Cortex of kidney (tissue), 1 donor: ENCODE measurements at places on chromosomes 5 and 9.

GRCh38 chr9:113853333-113853732, 22.8 kb upstream of the ZNF618 start:
- no peak for DNase-seq

DNA sequence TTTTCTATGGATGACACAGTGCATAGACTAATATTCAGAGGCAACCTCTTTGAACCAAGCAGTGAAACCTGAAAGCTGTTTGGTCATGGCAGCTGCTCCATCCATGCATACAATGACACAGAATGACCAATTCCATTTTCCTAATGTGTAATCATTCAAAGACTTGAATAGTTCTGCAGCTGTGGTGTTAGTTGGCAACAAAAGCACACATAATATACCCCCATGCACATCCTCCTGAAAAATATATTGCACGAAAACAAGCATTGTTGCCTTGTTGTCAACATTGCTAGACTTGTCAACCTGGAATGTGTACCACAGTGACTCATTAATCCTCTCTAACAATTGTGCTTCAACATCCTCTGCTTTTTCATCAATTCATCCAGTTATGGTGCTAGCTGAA, 71.0 kb upstream of the SEMA6A start:
- DNase-seq: no peak

DNA sequence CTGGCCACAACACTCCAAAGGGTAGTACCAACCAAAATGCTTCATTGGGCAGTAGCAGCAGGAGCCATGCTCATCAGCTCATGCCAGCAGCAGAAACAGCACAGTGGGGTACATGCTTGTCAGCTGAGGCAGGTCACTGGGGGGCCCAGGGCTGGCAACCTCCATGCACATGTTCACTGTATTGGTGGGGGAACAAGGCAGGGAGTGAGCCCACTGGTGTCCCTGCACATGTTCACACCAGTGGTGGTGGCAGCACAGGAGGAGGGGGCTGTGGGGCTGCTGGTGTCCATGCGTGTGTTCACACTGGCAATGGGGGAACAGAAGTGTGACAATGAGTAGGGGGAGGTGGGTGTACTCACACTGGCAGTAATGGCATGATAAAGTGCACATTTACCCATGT, 254.3 kb upstream of the KIF2A start:
- DNase-seq: no peak

DNA sequence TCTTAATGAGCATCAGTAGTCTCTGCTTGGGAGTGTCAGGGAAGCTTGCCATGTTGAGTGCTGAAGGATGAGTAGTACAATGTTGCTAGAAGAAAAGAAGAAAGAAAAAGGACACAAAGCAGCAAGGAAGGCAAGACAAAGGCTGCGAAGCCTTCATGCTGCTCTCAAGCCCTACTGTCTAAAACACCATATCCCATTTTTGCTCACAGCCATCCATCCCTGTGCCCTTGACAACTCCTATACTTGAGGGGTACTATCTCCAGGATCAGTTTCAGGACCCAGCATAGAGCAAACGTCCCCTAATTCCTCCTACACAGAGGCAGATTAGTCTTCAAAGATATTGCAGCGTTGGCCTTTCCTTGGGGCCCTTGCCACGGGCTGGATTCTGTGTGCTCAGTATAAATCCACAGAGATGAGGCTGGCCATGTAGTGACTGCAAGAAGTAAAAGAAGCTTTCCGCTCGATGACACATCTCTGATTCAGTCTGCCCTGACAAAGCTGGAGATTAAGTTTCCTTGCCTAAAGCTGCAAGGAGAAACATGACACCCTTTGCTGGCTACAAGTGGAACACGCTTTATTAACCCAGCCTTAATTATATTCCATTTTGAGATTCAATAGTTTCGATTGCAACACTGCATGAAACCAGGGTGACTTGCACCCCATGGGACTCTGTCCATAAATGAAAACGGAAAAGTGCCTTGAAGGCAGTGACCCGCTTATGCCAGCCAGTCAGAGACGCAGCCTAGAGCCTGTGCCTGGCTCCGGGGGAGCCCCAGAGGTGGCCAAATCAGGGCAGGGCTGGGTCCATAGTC, 304.6 kb downstream of the ACTL7B start:
- DNase-seq: no peak

- no peak for DNase-seq
Observed at GRCh38 chr5:163894645-163895044, 389.2 kb downstream of the MAT2B start.

DNA sequence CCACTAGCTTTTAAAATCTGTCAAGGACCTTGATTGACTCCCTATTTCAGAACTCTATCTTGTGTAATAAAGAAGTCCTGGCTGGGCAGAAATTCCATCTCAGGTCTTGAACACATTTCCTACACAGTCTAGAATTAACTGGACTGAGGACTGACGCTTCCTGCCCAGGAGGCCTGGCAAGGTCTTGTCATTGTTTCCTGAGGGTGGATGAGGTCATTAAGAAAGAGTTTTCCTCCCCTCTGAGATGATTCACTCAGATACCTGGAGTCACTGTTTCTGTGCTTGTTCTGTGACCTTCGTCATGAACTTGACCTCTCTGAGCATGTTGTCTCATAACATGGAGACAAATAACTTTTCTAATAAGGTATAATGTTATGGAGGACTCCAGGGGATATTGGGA, 10.0 kb downstream of the MTAP start:
- no peak for DNase-seq

DNA sequence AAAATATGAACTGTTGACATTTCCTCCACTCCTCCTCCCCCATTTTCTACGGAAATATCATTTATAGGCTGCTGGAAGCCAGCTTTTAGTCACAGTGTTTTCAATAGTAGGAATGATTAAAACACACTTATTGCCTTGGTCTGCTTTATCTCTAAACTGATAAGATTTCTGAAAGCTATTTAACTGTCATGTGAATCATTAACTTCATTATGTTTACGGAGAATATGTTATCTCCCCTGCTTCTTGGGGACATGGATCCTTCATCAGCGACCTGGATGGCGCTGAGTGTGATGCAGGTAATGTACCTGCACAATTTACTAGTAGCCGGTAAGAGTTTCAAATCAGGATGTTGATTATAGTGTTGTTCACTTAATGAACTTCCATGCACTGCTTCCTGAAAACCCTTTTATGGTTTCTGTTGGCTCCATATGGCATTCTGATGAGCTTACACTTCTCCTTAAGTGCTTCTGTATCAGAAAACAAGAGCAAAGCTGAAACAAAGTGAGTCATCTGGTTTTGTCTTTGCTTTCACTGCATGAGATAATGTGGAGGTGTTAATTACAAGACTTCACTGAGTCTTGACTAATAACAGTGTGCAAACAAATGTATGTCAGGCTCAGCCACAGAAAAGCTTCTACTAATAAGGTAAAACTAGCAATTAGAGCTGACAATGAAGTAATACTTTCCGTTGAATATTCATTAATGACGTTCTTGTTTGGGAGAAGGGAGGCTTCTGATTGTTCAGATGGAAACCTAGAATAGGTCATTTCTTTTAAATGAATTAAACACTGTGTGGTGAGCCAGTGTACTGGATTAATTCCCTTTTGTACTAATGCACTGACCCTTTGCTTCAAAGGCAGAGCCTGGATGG, 162.4 kb upstream of the ZNF608 start:
- no peak for DNase-seq

- DNase-seq: no peak
Observed at GRCh38 chr9:92558612-92559374, 23.0 kb upstream of the ECM2 start.

DNA sequence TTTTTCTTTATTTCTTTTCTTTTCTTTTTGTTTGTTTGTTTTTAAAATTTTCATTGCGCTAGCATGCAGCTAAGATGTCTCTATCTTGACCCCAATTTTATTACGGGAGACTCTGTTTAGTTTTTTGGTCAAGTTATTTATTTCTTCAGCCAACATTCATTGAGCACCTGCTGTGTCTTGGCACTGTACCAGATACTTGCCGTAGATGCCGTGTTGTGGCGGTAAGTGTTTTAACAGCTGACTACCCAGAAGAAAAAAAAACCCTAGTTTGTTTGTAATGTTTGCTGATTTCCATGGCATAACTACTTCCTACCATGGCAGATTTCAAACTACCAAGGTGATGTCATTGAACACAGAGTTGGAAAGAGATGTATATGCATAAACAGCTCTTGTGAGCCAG, 65.0 kb downstream of the UGCG start:
- no peak for DNase-seq

DNA sequence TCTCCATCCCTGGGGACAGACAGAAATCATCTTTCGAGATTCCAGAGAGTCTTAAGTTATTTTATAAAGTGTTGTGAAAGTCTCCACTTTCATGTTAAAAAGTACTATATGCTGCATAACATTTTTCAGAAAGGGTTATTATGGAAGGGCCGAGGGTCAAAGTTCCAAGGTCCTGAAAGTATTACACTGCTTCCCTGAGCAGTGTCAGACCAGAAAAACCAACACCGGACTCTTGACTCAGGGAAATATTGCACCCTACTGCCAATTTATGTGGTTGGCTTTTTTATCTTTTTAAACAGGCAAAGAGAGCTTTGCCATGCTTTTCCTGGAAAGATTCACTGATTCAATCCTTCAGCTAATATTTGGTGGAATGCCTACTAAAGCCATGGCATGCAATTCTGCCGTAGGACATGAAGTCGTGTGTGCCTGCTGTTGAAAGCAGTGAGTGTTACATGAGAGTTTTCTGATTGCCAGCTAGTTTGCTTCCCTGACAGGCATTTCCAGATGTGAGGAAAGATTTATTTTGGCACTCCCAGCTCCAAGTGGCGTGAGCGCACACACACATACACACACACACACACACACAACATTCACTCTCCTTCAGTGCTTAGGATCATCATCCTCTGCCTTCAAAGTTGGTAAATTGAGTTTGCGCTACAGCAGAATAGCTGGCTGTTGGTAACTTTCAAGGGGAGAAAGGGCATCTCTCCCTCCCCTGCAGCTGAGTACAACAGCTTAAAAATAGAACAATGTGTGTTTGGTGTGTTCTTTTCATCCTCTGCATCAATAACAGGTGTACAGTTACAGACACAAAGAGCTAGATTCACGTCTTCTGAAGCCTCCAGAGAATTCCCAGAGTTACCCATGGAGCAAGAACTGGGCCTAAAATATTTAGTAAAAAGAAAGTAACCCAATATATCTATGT, 45.6 kb downstream of the SLC1A3 start:
- no peak for DNase-seq
